ENCODE measurements at places on chromosomes 12 and 14.

DNA sequence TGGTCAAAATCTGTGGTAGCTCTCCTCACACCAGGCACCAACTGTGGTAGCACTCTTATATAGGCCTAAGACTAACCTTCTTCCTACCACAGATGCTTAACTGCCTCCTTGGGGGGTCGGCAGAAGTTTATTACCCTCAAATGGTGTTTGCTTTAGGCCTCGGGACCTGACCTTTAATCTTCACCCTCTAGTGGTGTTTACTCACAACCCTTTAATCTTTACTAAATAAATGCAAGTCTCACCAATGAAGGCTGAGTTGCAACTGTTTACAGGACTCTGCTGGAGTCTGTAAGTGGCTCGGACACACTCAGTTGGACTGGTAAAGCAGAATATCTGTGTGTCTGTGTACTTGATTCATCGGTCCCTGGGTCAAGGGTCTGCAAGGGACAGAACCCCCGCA is 29.4 kb downstream of the CCER1 start:
- no peak for DNase-seq

GRCh38 chr12:24470050-24470449 is 478.9 kb downstream of the BCAT1 start:
- DNase-seq = no peak

- no peak for DNase-seq
Measured at GRCh38 chr12:34350092-34351041, 328.1 kb downstream of the ALG10 start.

- DNase-seq = no peak
Measured at GRCh38 chr12:6187948-6188793, 12.0 kb upstream of the CD9 start.

- no peak for DNase-seq
Measured at GRCh38 chr14:51630987-51631386, 20.7 kb upstream of the FRMD6 start.

DNA sequence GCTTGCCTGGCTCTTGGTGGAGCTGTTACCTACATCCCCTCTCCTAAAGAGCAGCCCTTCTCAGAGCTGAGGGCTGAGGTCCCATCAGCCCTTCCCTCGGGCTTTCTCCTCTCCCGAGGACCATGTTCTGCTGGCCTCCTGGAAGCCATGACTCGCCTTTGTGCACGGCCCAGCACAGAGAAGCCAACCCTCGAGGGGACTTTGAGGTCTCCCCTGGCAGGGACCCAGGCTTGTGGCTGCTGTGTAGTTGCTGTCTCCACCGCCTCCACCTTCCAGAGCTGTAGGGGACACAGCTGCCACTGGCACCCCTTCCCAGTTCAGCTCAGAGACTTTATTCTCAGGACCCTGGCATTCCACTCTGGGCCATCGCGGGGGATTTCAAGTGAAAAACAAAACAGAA is 22.9 kb upstream of the CCND2 start:
- DNase-seq = peak; percentile 67

GRCh38 chr12:47648056-47648579 is 57.7 kb downstream of the RPAP3 start:
- DNase-seq = no peak

DNA sequence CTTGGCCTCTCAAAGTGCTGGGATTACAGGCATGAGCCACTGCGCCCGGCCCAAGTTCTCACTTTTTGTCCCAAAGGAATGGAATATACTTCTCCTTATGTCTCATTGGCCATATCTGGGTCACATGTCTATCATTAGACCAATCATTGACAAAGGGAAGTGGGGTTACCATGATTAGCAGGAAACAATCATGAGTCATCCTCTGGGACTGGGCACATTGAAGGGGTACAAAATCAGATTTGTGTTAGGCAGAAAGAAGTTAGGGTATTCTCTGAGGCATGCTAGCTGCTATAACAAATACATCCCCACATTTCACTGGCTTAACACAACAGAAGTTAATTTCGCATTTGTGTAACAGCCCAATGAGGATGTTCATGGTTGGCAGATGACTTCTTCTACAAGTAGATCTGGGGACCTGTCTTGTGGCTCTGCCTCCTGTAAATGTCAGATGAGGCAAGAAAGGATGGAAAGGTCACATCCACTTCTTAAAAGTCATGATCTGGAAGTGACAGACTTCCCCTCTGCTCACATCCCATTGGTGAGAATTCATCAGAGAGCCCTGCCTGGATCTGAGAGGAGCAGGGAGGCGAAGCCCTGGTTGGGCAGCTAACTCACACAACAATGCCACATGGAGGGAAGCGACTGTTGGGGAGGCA is 3.1 kb downstream of the CCDC63 start:
- DNase-seq = no peak

DNA sequence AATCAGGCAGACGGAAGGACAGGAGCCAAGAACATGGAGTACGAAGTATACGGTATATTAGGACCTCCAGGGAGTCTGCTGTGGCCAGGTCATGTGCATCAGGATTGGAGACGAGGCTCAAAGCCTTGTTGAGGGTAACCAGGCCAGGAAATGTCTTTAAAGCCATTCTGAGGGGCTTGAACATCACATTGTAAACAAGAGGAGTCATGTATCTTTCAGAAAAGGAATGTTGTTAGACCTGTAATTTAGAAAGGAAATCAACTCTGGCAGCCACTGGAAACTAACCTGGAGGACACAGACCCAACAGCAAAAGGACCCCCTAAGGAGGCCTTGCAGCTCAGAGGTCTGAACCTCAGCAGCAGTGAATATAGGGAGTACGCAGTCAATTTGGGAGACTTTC is 7.5 kb downstream of the MAP3K9 start:
- no peak for DNase-seq

Data from activated CD8-positive, alpha-beta memory T cell treated with anti-CD3 and anti-CD28 coated beads for 24 hours (primary cell).